ENCODE measurements at places on chromosomes 11 and 22.
A peak's percentile ranks its signal among the peaks of the same experiment; 100 is the strongest.

GRCh38 chr11:65102142-65103095 is 6.4 kb downstream of the VPS51 start:
- DNase-seq = no peak

GRCh38 chr11:55793321-55793720 is 2.0 kb upstream of the OR5D14 start:
- no peak for DNase-seq

DNA sequence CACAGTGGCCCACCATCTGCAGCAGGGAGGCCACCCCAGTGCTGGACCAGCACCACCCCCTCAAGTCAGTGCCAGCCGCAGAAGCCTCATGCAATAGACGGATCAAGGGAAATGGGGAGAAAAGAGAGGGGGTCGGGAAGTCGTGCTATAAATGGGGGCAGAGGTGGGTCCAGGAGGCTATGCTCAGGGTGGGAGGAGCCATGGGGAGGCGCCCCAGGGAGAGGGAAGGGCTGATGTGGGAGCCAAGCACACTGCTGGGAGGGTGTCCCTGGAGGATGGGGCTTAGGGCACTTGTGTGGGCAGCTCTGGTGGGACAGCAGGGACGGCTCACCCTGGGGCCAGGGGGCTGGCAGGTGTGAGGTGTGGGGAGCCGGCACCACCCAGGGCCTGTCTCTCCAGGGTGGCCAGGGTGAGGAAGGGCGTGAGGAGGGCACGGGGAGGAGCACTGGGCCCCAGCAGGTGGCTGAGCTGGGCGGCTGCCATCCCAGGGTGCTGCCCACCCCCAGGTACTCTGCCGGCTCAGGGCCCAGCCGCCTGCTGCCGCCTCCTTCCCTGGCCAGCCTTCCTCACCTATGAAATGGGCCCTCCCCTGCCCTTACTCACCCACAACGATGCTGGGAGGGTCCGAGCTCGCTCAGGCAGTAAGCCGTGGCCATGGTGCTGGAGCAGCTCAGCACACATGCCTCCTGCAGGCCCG is 18.0 kb downstream of the PHLDA2 start:
- peak; percentile 41 for DNase-seq

GRCh38 chr11:12397931-12398334 is 20.6 kb downstream of the PARVA start:
- no peak for DNase-seq

Data from GM20000 (cell line).